ENCODE measurements at places on chromosomes 4 and X. TPM values are rescaled to one million over a fixed set of nuclear protein-coding genes. Genes with fewer than 3 reads are reported as not detected.

Gene GDPD2
- not detected for total RNA-seq

Gene BMP3
- not detected for total RNA-seq

Gene ETDA
- not detected for total RNA-seq

Gene USP51
- total RNA-seq, result 1.6 TPM

Gene CNGA1
- total RNA-seq, result 0.38 TPM

Gene ODAPH
- not detected for total RNA-seq

Gene TRPC3
- 0.48 TPM for total RNA-seq

Gene PDGFRA
- total RNA-seq, result not detected

Gene SHISA3
- total RNA-seq, result 0.17 TPM

Gene UGT2B17
- total RNA-seq, result not detected

Gene ARMCX4
- total RNA-seq, result 4.7 TPM

Gene TLR10
- not detected for total RNA-seq

Gene HEPH
- total RNA-seq, result not detected

Gene NXF2
- total RNA-seq, result not detected

Gene DNAAF6
- total RNA-seq, result not detected

Gene ABHD18
- total RNA-seq, result 13.5 TPM

Gene GAGE12F
- not detected for total RNA-seq

Gene UGT2B11
- not detected for total RNA-seq

Gene FREM3
- not detected for total RNA-seq

Gene GPR82
- 0.34 TPM for total RNA-seq

Gene BDH2
- 11.2 TPM for total RNA-seq

Gene MGARP
- total RNA-seq, result 0.13 TPM

Gene RNF150
- 0.04 TPM for total RNA-seq

Gene AFP
- total RNA-seq, result not detected

Gene GBA3
- not detected for total RNA-seq

Gene DDIT4L
- not detected for total RNA-seq

Gene MAML3
- 0.65 TPM for total RNA-seq

Gene EFHC2
- total RNA-seq, result 0.06 TPM

Gene SMPX
- not detected for total RNA-seq

Gene NLGN4X
- total RNA-seq, result not detected

Gene FAM184B
- not detected for total RNA-seq

Gene ZIC3
- total RNA-seq, result not detected

Gene FHIP1A
- total RNA-seq, result not detected

Gene ATG4A
- total RNA-seq, result 9.4 TPM

Gene MAGT1
- 44.5 TPM for total RNA-seq

Gene CSAG3
- total RNA-seq, result not detected

Gene POLA1
- 49.1 TPM for total RNA-seq
